ENCODE measurements at places on chromosomes 1 and 21. TPM values are rescaled to one million over a fixed set of nuclear protein-coding genes. Genes with fewer than 3 reads are reported as not detected.

DNA sequence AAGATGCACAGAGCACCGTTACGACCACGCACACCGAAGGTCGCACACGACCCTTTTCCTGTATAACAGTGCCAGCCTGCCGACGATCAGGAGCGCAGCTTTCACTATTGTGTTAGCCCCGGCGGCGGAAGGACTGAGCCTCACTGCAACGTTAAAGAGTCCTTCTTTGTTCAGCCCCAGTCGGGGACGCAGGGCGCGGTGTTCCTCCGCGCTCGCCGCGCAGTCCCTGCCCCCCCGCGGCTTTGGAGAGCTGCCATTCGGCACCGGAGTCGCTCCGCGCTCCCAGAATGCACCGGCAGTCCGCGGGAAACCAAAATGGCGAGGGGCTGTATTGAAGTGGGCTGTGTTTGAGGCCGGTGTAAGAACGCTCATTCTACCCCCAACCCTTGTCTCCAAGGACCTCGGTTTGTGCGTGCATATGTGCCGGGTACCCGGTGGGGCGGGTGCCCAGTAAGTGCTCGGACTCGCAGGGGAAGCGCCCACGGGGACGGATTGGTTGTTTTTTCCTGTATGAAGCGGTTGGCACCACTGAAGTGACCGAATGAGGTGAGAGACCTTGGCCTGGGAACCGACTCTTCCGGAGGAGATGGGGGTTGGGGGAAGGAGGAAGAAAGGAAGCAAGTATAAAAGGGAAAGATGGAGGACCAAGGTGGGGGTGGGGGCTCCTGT, at the start of gene MTF2:
TSS of gene MTF2 (plus strand) at position 298 of the 669 bp plus-strand sequence. CDS start at position 542, 244 bp downstream.
- peak; percentile 97 for DNase-seq

DNA sequence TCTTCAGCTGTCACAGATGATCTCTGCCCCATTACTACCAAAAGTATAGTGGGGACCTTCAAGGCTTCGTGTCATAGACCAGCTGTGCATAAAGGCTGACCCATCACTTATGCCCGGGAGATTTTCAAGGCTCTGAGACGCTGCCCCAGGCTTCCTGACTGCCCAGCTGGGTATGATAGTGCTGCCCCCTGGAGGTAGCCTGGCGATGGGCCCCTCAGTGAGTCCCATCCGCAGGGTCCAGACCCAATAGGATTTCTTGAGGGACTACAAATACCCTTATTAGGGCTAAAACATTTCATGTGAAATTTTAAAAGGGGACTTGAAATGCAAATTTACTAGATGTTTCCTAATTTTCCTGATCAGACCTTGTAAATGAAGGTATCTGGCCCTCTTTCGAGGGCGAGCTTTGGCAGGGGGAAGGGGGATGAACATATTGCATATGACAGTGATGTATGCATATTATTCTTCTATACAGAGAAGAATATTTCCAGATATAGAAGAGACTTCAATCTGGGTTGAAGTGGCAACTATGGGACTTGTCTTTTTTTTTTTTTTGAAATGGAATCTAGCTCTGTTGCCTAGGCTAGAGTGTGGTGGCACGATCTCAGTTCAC, 11.7 kb upstream of the FCMR start:
- DNase-seq = no peak

DNA sequence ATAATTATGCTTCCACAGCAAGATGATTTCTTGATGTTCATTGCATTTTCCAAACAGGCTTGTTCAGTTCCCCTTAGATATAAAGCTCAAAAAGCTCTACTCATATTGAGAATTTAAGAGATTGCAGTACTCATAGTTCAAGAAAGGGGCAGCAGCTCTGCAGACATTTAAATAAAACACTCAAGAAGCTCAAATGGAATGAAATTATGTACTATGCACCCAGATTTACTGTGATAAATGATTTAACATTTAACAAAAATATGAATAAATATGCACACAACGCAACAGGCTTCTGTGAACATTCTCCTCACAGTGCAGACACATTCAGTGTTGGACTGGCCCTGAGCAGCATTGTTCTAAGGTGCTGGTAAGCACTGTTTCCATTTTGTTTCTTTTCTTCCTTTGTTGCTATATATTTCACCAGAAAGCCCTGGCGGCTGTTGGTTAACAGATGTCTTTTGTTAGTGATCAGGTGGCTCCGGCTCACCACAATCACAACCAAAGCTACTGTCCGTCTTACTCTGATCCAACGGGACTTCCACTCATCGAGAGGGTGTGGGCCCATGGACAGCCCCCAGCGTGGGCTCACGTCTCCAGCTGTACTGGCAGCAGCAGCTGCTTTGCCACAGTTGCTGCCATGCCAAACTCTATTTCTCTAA, 1440.3 kb downstream of the NCAM2 start:
- DNase-seq = no peak

- no peak for DNase-seq
These were observed 141.0 kb upstream of the JUN start for GRCh38 chr1:58924821-58925220.

DNA sequence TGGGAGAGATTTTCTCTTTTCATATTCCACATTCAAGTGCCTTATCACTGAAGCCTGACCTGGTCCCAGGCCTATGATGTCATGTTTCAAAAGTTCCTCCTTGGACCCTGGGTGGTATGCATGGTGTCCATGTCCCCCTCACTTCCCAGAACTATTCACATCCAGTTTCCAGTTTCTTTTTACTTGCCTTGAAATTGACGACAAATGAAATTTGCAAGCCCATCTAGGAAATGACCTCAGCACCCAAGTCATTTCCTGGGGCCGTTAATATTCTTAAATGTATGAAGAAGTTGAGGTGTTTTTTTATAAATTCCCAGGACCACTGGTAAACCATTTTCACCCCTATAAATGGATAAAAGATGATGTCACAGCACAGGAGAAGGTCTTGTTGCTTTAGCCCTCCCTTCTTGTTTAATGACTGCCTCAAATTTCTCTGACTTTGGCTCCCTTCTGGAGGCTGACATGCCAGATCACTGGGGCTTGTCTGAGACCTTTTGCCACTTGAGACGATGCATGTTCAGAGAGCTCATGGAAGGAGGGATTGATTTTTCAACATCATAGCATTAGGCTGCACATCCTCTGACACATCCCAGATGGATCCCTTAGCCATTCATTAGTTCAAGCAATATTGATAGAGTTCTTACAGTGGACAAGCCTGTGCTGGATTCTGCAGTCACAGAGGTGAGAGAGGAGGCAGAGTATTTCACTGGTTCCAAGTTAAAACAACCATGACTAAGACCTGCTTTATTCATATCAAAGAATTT, 221.3 kb downstream of the PLPP3 start:
- DNase-seq = no peak

GRCh38 chr1:52402860-52403240, 1.4 kb downstream of the ORC1 start:
- no peak for DNase-seq

- no peak for DNase-seq
These were observed 251.4 kb upstream of the SNX7 start for GRCh38 chr1:98410082-98410481.

GRCh38 chr21:44391345-44392091, 38.1 kb downstream of the TRPM2 start:
- DNase-seq = peak; percentile 17

DNA sequence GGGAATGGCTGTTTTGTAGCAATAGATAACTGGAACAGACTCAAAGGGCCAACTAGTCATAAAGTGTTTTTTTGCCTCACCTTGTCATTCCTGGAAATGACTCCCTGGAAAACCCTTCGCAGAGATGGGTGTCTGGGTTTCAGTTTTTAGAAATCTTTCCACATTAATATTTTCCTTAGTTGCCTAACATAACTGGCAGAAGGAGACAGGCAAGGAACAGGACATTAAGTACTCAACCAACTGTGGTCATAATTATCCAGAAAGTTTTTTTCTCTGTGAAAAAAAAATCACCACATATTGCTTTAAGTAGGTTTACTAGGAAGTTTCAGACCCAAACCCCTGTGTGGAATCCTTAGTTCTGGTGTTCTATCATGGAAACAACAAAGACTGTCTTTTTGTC, 3.4 kb upstream of the CMPK1 start:
- DNase-seq = no peak

- DNase-seq = no peak
These were observed 105.7 kb upstream of the TLR5 start for GRCh38 chr1:223248770-223249140.

DNA sequence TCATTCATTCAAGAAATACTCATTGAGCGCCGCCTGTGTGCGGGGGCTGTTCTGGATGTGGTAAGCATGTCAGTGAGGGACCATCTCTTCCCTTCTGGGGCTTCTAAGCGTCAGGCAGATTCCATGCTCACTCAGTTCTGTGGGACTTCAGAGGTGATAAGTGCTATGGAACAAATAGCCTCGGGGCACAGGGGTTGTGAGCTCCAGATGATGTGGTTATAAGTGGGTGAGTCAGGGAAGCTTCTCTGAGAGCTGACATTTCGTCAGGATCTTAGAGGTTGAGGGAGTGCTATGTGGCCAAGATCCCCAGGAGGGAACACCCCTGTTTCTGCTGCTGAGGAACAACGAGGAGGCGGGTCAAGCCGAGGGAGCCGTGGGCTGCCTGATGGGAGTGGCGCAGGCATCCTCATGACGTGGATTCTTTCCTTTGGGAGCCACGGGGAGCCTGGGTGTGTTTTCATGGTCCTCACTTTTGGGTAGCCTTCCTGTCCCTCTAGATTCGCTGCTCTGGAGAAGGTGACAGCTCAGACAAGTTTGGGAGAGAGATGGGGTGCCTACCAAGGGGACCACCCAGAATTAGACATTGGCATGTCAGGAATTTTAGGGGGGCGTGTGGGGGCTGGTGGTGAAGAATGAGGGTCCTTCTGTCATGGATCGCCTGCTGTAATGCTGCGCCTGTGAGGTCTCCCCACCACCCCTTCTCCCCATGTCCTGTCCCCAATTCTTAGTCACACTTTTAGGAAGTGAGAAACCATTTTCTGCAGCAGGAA, 38.5 kb downstream of the HUNK start:
- DNase-seq = no peak

GRCh38 chr1:26578167-26578566, 48.6 kb downstream of the RPS6KA1 start:
- DNase-seq = no peak

DNA sequence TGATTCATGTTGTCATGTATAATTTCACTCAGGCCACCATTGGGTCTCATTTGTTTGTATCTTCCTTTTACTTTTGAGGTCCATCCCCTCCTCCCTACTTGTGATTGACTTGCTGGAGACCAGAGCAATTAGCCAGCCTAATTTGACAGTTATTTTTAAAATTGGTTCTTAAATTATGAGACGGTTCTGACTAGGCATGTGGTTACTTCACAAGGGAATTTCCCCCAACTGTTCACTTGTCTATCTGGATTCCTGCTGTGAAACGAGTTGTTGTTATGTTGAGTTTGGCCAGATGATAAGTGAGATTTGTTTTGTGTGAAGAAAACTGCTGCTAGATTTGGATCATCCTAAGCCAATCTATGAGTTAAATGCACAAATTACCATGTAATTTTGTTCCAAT, 359.1 kb downstream of the BARHL2 start:
- DNase-seq = no peak

GRCh38 chr21:39096754-39097153, 86.5 kb downstream of the PSMG1 start:
- DNase-seq = no peak

GRCh38 chr1:183073320-183073719, 50.1 kb downstream of the LAMC1 start:
- DNase-seq = no peak

DNA sequence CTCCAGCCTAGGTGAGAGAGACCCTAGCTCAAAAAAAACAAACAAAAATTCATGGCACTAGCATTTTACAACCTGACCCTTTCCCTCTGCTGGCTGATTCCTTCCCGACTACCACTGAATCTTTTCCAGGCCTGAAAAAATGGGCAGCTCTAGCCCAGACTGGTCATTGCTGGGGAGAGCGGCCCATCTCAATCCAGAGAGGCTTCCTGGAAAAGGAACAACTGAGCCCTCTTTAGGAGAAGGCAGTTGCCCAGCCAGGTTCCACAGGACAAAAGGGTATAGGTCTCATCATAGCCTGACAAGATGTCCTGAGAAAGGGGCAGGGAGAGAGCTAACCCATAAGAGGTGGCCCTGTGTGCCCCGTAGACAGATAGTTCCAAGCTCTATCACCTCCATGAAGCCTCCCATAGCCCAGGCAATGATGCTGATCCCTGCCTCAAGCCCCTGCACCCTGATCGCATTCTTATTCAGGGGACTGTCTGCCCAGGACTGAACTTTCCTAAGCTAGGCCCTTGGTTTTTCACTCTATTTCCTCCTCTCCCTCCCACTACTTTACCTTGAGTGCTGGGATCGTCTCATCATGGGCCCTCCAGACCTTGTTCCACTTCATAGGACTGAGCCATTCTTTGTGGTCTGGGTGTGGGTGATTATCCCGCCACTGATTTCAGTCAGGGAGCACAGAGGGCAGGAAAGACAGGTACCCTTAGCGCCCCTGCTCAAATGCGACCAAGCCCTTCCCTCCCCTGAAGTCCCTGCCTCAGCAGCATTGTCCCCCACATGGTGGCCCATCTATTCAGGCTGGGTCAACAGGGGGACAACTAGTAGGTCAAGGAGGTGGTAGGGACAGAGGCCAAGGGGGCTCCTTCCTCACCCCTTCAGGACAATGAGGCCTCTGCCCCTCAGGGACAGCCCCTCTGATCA, 18.2 kb downstream of the RHBG start:
- no peak for DNase-seq

DNA sequence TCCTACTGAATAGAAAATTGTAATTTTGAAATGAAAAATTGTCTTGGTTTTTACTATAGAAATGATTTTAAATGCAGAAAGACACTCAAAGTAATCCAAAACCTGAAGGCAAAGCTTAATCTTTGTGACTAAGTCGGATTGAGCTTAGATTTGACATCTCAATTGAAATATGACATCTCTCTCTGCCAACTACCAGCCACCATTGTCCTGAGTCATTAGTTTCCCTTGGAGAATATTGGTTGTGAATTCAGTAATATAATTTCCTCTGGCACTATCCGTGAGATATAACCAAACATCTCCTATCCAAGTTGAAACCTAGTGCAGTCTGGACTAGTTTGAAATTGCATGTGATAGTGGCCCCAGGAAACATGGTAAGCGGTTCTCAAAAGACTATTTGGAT, 37.1 kb downstream of the PLA2G4A start:
- DNase-seq = no peak

GRCh38 chr1:113057006-113057405, 16.0 kb upstream of the LRIG2 start:
- DNase-seq = no peak

- DNase-seq = no peak
These were observed 2.9 kb downstream of the CD84 start for GRCh38 chr1:160576390-160576789.

- DNase-seq = no peak
These were observed 130.8 kb upstream of the EDN2 start for GRCh38 chr1:41615316-41615715.

- DNase-seq = no peak
These were observed 21.0 kb upstream of the ERRFI1 start for GRCh38 chr1:8047112-8047511.

- peak; percentile 88 for DNase-seq
These were observed at the start of gene RGL1 for GRCh38 chr1:183804916-183805841. RGL1 (plus strand) TSS chr1:183805120; CDS start chr1:183805298, 178 bp downstream.

Gene PERM1
- 1.9 TPM for polyA plus RNA-seq

Gene BRDT
- not detected for polyA plus RNA-seq

Gene S100A7
- polyA plus RNA-seq = not detected

Gene B4GALT3
- 21.6 TPM for polyA plus RNA-seq

Gene PDZK1
- polyA plus RNA-seq = 2.6 TPM

Gene ADGRB2
- polyA plus RNA-seq = 13.9 TPM

Gene ERVH48-1
- not detected for polyA plus RNA-seq

Gene YOD1
- polyA plus RNA-seq = 7.9 TPM

Gene LCA5L
- 1.2 TPM for polyA plus RNA-seq

Gene FAM72D
- 1.4 TPM for polyA plus RNA-seq

Gene CRNN
- polyA plus RNA-seq = not detected

Gene PPFIA4
- 25.4 TPM for polyA plus RNA-seq

Gene IVL
- polyA plus RNA-seq = not detected

Measured in muscle of arm (tissue), 14 donors.